Effector CD4-positive, alpha-beta T cell (primary cell): ENCODE measurements at places on chromosomes 1 and 21.
A peak's percentile ranks its signal among the peaks of the same experiment; 100 is the strongest.

DNA sequence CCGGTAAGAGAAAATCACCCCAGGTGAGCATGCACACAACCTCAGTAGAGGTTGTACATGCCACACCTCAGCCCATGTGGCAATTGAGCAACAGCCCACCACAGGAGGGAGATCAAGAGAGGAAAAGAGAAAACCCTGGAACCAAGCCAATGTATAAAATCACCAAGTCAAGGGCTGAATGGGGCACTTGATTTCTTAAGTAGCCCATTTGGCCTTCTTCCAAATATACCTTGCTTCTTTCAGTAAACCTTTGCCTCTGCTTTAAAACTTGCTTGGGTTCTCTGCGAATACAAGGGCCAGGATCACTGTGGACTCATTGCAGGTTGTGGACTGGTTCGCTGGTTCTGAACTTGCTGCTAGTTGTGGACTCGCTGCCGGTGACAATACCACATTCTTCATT lies 1814.0 kb downstream of the PLA2G4A start:
- no peak for DNase-seq

DNA sequence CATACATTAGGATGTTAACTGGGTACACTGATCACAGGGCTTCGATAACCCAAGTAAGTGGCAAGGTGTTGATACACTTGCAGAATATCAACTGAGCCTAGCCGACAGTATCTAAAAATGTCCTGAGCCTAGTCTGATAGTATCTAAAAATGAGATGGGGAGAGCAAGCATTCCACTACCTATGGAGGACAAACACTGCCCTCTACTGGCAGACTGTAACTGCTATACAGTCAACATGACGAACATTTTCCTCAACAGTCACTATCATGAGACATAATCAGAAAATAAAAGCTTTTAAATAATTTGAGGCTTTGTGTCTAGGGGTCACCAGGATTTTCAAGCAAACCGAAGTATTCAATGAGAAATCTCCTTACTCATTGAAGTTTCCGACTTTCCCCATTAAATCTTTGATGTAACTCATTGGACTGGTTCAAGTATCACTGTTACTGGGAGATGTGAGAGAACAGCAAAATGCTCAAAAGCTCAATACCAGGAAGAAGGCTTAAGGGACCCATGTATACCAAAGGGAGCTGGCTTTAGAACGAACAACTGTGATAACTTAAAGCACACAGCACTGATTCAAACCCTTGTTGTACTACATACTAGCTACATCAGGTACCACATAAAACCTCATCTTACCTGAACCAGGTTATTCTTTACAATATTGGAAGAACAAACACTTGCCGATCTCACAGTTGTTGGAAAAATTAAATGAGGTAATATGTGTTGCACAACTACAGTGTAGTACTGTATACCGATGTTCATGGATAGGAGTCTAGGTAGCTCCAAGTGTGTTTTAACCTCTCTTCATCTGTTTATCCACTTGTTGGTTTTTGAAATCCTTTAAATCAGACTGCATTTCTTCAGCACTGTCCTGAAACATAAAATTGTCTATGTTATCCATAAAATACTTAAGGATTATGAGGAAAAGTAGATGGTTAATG lies 31.1 kb upstream of the SLC45A3 start:
- peak; percentile 66 for DNase-seq

DNA sequence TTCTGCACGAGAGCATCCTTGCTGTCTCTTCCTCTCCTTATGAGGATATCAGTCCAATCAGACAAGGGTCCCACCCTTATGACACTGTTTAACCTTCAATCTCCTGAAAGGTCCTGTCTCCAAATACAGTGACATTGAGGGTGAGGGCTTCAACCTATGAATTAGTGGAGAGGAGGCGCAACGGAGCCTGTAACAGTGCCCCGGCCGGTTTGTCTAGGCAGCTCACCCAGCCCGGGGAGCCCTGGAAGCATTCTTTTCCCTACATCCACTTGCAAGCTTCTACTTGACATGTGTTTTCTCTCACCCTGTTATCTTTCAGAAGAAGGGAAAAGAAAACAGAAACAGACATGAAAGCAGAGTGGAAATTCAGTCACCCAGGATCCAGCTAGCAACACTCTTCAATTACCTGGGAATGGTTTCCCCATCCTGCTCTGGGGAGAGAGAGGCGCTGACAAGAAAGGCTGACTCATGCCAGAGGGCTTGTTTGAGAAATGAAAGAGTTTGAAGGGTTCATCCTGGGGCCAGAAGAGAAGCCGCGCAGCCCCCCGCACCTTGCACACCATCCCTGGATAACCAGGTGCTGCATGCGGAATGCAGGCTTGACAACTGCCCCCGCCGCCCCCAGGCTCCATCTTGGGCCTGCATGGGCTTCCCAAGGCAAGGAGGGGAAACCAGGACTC lies 394.9 kb downstream of the NPHP4 start:
- DNase-seq, result no peak

DNA sequence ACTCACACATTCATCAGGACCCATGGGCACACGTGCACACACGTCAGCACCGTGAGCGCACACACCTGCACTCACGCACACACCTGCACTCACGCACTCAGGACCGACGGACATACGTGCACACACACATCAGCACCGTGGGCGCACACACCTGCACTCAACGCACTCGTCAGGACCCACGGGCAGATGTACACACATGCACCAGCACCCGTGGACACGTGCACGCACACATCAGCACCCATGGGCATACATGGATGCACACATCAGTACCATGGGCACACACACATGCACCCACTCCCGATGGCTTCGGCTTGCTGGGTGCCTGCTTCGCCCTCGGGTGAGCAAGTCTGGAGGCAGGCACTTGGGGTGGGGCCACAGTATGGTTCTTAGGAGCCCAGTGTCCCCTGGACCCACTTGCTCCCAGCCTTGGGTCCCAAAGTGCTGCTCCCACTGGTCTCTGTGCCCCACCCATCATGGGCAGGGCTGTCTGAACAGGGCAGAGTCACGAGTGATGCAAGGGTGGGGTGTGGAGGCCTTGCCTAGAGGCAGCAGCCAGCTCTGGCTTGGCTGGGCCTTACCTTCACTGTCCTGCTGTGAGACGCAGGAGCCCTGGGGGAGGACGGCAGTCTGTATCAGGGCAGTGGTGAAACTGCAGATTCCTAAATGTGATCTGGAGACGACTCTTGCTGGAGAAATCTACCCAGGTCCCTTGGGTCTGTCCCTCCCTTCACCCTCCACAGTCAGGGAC lies 49.8 kb downstream of the SKI start:
- no peak for DNase-seq

- DNase-seq, result no peak
Measured at GRCh38 chr1:203147376-203147775, 19.9 kb downstream of the ADORA1 start.

DNA sequence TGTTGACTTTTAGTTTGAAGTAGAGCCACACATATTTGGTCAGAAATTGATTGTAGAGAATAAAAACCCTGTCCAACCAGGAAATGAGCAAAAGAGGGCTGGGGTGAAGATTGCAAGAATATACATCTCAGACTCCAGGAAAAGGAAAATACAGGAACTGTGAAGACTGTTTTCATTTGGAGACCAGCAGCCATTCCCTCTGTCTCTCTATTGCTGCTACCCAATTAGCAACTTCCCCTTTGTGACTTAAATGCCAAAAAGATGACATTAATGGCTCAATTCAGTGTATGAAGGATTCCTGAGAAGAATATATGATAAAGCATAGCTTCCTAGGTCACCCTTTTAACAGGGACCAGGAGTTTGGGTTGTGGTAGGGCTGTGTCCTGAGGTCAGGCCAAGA lies 31.6 kb upstream of the CEP350 start:
- no peak for DNase-seq

- DNase-seq, result no peak
Measured at GRCh38 chr1:230507236-230507635, 81.1 kb upstream of the PGBD5 start.

- DNase-seq, result no peak
Measured at GRCh38 chr1:3659093-3659492, 6.8 kb downstream of the TP73 start.

DNA sequence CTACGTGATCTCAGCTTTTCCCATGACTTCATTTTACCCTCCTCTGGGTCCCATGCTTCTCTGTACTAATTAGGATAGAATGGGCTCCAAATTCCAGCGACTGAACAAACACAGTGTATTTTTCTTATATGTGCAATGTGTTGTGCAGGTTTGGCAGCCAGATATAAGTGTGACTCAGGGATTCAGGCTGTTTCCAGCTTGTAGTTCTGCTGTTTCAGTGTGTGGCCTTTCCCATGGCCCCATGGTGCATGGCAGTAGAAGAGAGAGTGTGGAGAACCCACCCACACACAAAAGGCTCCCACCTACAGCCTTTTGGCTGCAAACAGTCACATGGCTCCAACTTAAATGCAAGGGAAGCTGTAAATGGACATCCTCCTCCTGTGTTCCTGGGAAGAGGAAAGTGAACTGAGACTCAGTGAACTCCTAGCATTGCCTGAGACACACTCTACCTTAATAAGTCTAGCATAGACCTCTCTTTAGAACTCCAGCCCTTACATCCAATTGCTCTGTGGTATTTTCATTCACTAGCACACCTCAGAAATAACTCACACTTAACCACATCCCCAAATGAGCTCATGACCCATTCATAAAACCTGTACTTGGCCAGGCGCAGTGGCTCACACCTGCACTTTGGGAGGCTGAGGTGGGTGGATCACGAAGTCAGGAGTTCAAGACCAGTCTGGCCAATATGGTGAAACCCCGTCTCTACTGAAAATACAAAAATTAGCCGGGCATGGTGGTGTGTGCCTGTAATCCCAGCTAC lies 58.7 kb downstream of the KIAA0040 start:
- DNase-seq, result no peak

- no peak for DNase-seq
Measured at GRCh38 chr1:111599781-111600693, 19.6 kb upstream of the RAP1A start.

- DNase-seq, result no peak
Measured at GRCh38 chr1:157135646-157136045, 2.5 kb downstream of the ETV3 start.

- no peak for DNase-seq
Measured at GRCh38 chr21:45894450-45894825, 87.1 kb upstream of the COL6A1 start.
